ENCODE measurements at places on chromosomes 6 and 20.
A peak's percentile ranks its signal among the peaks of the same experiment; 100 is the strongest.

GRCh38 chr20:37131486-37131885 lies 35.7 kb upstream of the RBL1 start:
- DNase-seq = no peak

DNA sequence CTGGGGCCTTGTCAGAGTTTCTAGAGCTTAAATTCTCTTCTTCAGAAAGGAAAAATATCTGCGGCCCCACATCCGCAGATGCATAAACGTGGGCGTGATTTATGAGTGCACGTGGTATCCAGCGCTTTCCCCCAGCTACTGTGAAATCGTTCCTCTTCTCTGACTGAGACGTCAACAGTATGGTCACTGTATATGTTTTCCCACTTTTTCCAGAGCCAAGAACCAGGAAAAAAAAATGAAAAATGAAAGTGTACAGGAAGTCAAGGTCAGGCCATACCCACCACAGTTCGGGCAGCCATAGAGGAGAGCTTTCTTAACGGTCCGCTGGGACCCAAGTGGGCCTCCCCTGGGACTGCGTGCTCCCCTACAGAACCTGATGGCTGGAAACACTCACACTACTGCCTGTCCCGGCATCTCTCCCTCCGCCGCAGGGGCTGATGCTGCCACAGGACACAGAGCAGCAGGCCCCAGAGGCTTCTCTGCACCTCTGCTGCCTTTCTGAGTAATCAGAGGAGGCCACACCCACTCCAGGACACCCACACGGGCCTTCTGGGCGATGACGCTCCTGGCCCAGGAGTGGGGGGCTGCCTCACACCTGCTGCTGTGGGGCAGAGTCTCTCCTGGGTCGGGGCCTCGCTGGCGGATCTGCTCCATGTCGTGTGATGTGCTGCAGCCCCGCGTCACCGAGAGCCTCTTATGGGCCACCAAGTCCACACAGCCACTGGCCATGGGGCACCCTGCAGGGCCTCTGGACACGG lies 16.4 kb upstream of the STX16 start:
- peak; percentile 89 for DNase-seq

DNA sequence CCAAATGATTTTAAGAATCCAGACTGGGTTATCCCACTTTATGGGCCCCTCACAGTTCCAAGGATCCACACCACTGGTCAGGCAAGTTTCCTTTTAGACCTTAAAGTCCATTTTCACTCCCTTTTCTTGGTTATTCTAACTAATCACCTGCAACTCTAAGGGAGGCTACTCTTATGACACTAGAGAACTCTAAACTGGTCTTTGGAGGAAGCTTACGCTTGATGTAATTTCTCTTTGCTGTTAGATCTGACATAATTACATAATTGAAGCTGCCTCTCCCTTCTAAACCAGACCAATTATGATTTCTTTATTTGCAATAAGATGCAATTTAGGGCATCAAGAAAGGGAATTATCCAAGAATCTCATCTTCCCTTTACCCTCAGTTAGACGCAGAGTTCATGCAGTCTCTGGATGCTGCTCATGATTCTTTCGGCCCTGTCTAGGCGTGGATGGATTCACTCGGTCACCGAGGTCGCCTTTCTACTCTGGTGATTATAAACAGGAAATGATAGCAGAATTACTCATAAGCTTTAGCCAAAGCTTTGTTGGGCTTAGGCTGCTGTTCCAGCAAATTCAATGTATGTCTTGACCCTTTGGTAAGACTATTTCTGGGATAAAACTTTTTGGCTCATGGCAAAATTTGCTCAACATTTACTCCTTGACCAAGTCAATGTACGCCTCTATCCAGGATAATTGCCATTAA lies 166.4 kb upstream of the PRND start:
- peak; percentile 81 for DNase-seq

DNA sequence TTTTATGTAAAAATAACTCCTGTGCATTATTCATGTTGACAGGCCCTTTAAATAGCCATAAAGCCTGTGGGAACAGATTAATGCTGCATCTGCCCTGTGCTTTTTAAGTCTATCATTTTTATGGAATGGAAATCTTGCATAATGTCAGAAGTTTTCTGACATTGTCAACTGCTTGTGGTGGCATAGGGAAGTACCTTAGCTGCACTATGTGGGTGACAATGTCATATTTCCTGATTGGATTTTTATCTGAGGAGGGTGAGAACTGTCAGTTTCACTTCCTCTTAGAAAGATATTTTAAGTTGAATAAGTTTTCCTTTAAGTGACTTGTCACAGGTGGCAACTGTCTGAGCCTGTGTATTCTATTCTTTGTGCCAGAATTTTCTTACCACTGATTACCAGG lies 267.9 kb downstream of the PLCB1 start:
- DNase-seq = no peak

DNA sequence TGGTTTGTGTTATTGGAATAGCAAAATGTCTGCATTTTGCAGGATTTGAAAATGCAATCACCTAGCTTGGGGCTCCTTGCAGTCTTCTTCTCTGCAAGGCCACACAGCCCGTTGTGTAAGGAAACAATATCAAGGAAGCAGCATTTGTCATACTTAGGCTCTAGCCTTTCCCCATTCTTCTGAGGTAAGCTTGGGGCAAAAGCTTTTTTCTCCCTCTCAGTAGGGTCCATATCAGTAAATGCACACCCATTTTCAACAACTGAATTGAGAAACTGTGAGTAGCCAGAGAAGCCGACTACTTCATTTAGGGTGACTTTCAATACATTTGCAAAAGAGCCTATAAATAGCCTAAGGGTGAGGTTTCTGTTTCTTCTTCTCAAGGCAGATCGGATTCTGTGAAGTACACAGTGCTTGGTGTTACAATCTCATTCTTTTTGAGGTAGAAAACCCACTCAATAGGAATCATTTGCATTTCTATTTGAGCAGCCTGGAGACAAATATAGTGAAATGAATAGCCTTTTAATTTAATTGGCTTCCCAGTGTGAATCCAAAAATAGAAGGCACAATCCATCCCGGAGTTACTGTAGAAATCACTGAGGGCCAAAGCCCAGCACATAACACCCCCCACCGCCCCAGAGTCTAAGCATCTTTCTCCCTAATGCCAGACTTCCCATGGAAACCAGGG lies 61.8 kb downstream of the BTBD3 start:
- no peak for DNase-seq

DNA sequence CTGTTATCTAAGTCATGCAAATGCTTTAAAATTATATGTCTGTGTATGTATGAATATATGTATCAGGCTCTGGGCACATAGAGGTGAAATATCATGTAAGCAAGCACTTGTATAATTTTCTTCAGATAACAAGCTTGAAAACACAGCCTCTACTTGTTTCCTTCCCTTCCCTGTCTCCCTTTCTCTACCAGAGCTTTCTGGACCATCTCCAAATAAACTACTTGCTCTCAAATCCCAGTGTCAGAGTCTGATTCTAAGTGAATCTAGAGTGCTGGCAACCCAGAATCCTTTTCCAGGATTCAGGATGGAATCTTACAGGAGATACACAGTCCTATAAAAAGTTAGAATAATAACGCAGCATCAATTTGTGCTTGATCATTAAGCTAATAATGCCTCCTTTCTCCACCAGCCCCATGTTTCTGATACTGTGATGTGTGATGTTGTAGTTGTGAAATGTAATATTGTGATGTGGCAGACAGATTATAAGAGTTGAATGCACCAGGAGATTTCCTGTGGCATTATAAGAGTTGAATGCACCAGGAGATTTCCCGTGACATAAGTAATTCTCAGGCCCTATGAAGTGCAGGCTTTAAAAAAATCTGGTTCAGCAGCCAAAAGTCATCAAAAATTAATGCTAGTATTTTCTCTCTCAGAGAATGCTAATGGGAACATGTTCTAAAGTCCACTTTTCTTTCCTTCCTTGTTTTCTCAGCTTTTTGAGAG lies 89.6 kb downstream of the PCSK2 start:
- no peak for DNase-seq

GRCh38 chr20:25484911-25485511 lies 77.5 kb downstream of the GINS1 start:
- no peak for DNase-seq

GRCh38 chr20:39785252-39785917 lies 823.2 kb downstream of the DHX35 start:
- DNase-seq = peak; percentile 57

GRCh38 chr6:158464483-158464882 lies 95.4 kb upstream of the TMEM181 start:
- no peak for DNase-seq

DNA sequence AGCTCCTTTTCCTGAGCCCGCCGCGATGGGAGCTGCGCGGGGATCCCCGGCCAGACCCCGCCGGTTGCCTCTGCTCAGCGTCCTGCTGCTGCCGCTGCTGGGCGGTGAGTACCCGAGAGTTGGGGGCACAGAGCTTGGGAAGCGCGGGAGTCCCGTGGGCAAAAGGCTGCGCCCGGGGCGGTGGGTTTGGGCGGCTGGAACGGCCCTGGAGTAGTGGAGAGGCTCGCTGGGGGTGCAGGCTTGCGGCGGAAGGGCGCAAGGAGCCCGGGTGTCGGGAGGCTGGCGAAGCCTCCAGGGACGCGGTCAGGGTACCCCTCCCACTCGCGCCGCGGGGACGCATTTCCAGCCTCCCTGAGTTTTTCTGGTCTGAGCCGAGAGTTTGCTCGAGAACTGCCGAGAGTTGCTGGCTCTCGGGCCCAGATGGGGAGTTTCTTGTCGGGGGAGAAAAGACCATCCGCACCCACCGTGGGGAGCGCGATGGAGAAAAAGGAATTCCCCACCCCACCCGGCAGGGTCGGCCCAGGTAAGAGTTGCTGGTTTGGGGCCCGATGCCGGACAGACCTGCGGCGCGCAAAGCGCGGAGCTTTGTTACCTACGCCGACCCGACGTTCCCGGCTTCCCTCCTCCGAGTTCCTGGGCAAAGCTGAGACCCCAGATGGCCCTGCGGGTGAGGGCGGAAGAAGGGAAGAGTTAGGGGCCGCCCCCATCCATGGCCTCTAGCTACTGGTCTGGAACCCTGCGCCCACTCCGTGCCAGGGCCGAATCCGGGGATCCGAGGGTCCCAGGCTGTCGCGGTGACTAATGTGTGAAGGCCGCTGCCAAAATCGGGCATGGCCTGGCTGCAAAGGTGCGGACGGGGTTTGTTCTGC lies 584 bp downstream of the PTK7 start:
- DNase-seq = peak; percentile 25

- no peak for DNase-seq
Observed at GRCh38 chr6:30618270-30618797, 694 bp downstream of the MRPS18B start.

- DNase-seq = no peak
Observed at GRCh38 chr6:29792123-29793035, 35.2 kb upstream of the HLA-G start.

- DNase-seq = no peak
Observed at GRCh38 chr20:57683881-57684807, 25.7 kb downstream of the PMEPA1 start.

- DNase-seq = no peak
Observed at GRCh38 chr6:104229057-104229456, 630.7 kb downstream of the HACE1 start.

GRCh38 chr20:39263076-39263475 lies 300.9 kb downstream of the DHX35 start:
- peak; percentile 6 for DNase-seq

GRCh38 chr6:11810039-11810541 lies 31.5 kb upstream of the ADTRP start:
- DNase-seq = peak; percentile 90

- peak; percentile 31 for DNase-seq
Observed at GRCh38 chr20:17525650-17526049, 5.5 kb downstream of the BFSP1 start.

- DNase-seq = peak; percentile 42
Observed at GRCh38 chr6:157982102-157982562, 469 bp downstream of the SYNJ2 start.

DNA sequence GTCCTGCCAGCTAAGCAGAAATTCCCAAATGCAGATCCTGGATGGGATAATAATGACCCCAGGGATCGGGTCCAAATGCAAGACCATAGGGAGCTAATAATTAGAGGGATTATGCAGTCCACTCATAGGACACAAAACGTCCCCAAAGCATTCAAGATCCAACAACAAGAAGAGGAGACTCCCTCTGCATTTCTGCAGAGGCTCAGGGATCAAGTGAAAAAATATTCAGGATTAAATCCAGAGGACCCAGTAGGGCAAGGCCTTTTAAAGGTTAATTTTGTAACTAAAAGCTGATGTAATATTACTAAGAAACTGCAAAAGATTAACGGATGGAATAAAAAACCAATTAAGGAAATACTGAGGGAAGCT lies 22.2 kb downstream of the HLA-A start:
- DNase-seq = no peak

DNA sequence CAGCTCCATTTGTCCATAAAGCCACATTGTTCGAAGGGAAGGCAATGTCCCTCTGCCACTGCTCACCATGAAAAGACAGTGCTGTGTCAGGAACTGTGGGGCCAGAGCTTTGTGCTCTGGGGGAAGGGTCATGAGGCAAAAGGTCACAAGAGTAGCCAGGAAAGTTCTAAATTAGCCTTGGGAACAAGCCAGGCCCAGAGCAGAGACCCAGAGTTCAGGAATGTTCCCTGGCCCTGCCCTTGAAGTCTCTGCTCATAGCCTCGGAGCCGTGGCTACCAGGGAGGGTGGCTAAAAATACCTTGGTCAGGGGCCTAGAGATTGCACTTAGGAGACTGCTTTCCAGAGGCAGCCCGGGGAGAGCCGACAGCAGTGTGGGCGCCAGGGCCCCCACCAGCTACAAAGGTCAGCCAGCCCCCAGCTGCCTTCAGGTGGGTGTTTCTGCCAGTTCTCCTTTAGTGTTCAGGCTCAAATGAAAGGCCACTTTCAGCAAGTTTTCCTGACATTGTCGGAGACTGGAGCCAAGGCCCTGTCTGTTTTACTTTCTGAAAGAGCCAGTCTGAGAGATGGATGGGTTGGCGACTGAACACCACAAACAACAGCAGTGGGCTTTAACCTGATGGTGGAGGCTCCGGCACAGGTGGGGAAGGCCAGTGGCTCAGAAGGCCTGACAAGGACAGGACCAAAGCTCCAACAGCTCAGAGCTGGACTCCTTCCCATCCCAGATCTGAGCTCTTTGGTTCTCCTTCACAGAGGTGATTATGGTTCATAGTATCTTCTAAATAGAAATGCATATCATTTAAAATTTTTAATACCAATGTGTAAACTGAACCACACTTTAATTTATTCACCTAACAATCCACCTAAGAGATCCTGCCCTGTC lies 76.2 kb downstream of the CDH26 start:
- DNase-seq = no peak

- DNase-seq = no peak
Observed at GRCh38 chr6:142507065-142507464, 205.3 kb downstream of the ADGRG6 start.

DNA sequence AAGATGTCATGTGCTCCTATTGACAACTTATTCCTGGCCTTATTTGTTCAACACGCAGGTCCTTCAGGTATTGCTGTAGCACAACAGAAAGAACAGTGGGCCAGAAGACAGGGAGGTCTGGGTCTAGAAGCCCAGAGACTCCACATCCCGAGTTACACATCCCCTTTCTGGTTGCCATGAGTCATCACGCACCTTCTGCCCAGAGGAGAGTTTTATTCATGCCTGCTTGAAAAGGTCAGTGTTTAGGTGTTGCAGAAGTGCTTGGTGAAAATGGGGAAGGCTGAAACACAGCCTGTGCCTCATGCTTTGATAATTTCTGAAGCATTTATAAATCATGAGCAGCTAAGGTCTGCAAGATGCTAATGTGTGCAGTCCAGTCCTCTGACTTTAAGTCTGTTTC lies 256.4 kb downstream of the GMPR start:
- no peak for DNase-seq
